Left renal cortex interstitium (tissue), 4 donors: ENCODE measurements at places on chromosomes 7 and 10.
A peak's percentile ranks its signal among the peaks of the same experiment; 100 is the strongest.

GRCh38 chr7:13540429-13540828 is 449.0 kb downstream of the ETV1 start:
- no peak for DNase-seq

DNA sequence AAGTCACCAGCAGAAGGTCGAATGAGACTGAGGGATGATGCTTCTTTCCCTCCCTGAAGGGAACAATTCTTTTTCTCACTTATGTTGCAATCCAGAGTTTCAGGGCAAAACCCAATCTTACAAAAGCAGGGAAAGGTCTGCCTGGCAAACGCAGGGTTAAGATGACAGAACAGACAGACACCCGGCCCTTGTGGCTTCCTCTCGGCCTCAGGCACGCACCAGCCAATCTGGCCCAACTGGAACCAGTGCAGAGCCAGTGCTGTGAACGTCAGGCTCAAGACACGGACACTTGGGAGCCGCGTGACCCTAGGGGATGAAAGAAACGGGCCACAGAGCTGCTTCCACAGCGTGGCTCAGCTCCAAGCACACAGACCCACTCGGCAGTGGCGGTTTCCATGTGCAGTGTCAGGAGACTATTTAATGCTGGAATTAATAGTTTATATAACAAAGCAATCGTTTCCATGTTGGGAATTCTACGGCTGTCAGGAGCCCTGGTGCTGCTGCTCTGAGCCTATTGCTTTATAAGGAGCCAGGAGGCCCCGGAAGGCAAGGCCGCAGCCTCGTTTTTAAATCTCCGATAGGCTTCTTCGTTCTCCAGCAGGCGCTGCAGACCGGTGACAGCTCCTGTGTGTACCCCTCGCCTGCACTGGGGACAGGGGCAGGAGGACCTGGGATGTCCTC is 198.4 kb downstream of the DIP2C start:
- DNase-seq = no peak

DNA sequence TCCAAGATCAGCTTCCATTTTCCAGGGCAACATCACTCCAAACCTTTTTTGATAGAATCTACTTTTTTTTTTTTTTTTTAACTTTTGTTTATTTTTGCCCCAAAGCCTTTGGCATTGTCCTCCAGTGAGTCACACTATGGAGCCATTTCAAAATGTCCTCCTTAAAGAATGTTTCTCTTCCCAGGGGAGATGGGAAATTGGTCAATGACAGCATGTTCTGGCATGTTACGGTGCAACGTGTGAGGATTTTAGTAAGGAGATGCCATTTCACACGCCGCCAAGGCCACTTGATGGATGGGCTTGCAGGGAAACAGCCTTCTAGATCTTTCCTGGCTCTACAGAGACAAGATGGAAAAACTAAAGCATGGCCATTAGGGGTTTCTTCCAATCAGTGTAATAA is 30.7 kb upstream of the TRIL start:
- no peak for DNase-seq

GRCh38 chr7:159045839-159046238 is 98.8 kb downstream of the VIPR2 start:
- no peak for DNase-seq

DNA sequence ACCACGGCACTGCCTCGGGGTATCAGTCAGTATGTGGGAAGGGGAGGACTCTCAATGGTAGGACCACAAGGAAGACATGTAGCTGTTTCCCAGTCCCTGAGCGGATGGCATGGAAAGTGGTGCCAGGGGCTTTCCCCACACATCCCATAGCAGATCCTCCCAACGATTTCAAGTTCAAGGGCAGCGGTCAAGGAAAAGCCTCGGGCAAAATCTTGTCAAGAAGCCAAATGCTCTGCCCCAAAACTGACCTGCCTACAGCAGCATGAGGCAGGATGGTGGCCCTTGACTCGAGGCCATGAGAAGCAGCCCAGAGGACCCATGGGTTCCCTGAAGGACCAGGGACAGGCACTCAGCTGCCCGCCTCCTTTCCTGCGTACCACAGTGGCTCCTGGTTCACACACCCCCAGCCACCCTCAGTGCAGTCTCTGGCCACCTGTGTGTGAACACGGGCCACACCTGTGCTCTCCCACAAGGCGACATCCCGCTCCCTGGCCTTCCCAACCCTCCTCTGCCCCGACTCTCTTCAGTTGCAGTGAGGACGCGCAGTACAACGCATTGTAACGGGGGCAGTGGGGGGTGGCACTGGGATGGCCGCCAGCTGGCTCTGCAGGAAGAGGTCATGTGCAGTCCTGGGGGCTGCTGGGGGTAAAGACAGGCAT is 43.6 kb downstream of the CTBP2 start:
- no peak for DNase-seq

- DNase-seq = no peak
These were observed 737 bp downstream of the CABCOCO1 start for GRCh38 chr10:61663466-61663865.

DNA sequence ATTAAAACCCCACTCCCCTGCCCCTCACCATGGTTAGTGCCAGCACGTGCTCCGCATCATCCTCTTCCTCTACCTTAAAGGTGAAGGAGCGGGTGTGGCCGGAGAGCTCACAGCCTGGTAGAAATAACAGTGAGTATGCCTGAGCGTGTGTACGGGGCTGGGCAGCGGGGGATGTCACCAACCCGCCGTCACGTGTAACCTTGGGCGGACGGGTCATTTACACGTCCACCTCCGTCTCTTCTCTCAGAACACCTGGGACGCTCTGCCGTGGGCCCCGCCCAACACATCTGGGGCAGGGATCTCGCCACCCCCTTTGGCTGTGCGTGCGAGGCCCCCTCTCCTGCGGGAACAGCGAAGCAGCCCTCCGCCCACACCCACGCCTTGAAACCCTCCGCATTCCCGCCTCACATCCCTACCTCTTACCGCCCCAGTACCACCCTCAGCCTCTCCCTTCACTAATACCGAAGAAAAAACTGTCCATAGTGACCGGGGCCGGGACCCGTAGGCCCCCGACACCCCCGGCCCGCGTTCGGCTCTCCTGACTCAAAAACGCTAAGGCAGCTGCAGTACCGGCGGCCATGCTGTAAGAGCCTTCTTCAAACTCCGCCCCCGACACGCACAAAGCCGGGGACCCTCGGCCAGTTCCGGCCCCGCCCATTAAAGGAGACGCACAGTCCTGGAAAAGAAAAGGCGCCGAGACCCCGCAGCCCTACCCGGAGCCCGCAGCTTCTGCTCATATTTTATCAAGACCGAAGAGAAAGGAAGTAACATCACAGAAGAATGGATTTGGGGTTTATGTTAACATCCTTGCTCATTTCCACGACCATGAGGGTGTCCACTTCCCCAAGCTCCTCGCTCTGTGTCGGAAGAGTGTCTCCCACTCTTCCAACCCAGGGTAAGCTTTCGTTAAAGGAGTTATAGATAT is at the start of gene NPM3:
Gene NPM3 (minus strand): TSS at position 636 of the 925 bp plus-strand sequence. CDS start 56 bp downstream, at position 580.
- peak; percentile 82 for DNase-seq

DNA sequence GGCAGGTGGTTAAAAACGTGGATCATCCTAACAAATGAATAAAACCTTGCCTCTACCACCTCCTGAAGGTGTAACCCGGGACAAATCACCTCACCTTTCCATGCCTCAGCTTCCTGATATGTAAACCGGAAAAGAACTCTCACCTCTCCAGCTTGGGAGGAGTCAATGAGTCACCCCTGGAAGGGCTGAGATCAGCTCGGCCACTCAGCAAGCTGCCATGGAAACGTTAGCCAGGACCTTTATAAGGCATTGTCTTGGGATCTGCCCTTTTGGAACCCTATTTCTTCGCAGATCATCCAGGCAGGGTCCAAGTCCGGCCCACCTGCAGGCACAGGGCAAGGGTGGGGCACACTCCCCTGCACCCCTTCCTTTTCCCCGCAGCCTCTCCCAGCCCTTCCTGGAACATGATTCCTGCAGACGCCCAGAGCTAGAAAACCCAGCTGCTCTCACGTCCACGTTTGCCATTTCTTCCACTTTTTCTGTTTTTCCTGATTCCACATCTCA is 81.6 kb upstream of the PFKP start:
- no peak for DNase-seq

DNA sequence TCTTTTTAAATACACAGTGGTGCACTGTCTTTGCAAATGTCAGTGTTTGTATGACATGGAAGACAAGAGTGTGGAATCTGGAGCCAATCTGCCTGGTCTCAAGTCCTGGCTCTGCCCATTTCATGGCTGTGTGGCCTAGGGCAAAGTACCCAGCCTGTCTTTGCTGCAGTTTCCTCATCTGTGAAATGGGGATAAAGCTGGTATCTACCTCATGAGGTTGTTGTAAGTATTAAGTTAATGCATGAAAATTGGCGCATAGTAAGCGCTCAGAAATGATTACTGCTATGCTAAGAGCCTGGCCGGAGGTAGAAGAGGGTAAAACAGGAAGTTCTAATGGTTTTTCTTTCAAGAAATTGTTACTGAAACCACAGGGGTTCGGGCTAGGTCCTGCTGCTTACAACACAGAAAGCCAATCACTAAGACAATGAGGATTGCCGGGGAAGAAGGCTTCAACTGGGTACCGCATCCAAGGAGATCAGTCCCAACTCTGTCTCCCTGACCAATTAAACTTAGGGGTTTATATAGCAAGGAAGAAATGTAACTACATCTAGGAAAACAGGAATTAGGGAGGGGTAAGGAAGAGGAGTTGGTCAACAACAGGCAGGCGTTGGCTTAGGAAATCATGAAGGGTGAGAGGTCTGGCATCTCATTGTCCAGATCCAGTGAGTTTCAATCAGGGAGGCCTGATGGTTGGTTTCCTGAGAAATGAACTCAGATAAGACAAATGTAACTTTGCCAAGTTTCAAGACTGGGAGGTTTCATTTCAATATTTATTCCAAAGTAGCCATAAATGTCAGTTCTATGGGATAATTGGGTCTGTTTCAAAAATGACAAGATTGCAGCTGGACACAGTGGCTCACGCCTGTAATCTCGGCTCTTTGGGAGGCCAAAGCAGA is 57.0 kb downstream of the CHST3 start:
- DNase-seq = no peak

DNA sequence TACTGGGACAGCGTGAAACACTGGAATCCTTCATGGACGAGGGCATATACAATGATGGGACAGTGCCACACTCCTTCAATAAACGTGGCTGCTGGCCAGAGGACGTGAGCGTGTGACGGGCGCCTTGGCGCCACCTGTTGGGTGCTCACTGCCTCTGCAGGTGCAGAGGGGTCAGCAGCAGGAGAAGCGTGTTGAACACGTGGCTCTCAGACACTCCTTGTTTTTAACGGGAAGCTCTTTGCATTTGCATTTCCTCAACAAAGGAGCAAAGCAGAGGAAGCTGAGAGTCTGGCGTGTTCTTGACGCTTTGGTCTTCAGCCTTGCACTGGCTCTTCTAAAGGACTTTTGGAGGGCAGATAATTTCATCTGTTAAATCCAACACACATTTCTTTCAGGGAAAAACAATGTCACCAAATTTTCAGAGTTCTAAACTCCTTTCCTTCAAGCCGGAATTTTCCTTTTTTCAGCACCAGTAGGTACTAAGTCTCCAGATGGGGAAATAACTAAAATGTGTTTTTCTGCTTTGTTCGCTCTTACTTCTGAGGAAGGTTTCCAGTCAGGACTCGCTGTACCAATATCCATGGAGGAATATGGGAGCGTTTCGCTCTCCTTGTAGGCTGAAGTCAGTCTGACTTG is 2.9 kb upstream of the GET4 start:
- DNase-seq = no peak

DNA sequence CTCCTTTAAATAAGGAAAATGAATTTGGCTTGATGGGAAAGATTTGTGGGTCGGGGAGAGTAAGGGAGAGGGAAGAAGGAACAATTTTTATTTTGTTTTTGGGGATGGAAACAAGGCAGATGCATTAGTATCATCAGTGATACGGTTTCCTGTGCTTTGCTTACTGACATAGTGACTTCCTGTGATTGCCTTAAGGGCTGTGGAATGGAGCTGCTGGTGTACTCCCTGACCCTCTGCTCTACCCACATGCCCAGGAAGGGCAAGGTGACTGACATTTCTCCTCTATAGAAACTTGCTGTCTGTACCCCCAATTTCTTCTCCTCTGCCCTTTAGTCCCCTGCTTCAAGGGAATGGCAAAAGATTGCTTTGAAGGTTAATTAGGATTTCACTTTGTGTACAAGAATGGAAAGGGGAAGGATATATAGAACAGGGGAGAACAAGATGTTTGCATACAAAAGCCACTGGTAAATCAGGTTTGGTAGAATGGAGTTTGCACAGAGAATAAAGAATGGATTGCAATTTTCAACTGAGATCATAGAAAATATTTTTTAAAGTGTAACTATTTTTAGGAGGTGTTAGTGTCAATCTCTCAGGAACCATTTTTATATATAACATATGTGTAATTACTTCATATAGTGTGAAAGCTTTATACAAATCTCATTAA is 129.0 kb upstream of the AGR3 start:
- DNase-seq = no peak

DNA sequence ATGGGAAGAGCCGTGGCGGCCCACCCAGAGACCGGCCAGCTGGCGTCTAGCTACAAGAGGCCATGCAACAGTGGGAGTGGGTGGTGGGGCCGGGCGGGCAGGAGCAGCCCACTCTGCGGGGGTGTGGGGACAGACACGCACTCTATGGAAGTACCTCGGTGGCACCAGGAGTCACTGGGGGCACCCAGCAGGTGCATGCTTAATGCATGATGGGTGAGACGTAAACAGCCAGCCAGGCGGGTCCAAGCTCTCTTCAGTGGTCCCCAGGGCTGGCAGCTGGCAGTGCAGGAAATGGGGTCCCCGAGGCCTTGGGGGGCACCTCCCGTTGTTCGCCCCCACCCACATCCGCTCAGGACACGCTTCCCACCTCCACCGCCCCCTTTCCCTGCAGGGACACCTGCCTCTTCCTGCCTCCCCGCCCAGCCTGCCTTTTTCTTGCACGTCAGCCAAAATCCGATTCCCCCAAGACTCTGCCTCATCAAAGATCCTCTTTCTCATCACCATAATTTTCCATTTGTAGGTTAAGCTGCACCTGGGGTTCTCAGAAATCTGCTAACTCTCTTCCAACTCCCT is 22.6 kb upstream of the PSMG3 start:
- no peak for DNase-seq

DNA sequence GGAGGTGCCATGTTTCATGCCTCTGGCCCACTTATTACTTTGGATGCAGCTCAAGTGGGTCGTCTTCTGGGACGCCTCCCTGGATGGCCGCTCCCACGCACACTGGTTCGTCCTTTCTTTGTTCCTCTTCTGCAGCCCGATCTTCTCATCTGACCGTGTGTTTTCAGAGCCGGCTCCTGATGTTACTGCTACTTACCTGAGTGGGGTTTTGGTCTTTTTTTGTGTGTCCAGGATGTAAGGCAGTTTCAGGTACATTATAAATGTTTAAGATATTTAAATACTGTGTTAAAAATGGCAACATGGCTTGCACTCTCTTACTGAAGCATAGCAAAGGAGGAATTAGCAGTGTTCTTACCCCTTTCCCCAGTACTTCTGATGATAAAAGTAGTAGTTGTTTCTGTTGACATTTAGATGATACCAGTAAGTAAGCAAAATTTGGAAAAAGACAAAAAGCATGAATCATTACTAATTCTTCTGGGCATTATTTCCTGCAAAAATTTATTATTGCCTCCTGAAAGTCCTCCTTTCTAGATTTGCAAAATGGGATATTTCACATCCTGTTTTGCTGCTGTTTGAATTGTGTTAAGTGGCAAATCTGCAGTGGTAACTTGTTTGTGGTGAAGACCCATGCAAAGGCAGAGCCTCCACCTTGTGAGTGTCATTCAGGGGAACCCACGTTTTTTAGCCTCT is 59.4 kb downstream of the SHH start:
- no peak for DNase-seq
